ENCODE measurements at places on chromosomes 2 and 18.

DNA sequence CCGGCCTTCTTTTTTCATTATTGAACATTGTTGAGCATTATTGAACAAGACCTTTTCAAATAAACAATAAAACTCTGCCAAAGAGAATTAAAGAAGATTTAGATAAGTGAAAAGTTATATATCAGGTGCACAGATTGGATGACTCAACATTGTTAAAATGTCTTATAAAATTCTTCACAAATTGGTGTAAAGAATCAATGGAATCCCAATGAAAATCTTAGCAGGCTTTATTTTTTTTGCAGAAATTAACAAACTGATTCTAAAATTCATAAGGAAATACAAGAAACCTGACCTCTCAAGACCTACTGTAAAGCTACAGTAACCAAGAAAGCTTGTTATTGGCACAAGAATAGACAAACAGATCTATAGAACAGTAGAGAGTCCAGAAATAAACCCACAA is 70.3 kb downstream of the LAMA1 start:
- no peak for DNase-seq

DNA sequence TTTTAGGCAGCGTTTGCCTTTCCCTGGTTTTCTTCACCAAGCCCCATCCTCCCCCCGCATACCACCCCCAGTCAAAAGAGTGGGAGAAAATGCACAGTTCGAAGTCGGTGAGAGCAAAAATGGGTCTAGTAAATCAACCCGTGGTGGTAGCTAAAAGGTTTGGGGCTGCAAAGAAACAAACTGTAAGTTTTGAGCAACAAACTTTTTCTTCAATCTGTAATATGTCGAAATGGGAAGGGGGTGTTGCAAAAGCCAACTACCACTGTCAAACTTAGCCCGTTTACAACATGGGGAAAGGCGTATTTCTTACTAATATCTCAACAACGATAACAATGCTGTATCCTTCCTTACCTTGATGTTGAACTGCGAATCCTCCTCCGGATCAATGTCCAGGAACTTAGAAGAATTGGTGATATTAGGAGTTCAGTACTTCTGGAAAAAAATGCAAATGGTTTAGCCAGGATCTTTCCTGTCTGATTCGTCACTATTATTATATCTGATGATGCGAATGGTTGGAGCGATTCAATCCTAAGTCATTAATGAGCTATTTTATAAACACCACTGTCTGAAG is 2.4 kb upstream of the SATB2 start:
- no peak for DNase-seq

DNA sequence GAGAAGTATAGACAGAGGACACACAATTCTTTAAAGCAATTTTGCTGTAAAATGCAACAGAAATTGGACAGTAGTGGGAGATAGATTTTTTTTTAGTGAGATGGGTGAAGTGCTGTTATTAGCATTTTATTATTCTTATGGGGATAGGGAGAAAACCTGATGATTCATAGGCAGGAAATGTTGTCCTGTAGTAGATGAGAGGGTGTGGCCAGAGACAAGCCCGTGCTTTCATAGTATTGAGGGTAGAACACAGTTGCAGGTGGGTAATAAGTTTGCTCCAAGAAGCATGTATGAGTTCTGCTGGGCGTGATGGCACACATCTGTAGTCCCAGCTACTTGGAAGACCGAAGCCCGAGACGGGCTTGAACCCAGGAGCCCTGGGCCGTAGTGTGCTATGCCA is 128.3 kb upstream of the ARHGAP28 start:
- DNase-seq: no peak

DNA sequence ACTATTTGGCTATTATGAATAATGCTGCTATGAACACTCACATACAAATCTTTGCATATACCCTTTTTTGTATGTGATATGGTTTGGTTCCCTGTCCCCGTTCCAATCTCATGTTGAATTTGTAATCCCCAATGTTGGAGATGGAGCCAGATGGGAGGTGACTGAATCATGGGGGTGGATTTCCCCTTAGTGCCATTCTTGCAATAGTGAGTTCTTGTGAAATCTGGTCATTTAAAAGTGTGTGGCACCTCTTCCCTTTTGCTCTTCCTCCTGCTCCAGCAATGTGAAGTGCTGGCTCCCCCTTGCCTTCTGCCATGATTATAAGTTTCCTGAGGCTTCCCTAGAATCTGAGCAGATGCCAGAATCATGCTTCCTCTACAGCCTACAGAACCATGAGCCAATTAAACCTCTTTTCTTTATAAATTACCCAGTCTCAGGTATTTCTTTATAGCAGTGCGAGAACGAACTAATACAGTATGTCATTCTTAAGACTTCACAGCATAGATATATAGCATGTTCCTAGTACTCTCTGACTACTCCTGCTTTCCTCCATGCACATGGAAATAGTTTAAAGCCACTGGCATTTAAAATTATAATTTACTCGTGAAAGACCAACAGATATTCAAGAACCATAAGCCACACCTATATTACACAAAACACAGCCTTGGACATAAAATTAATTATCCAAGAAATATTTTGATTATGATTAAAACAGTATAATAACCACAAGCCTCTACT is 75.2 kb downstream of the COBLL1 start:
- no peak for DNase-seq

Measured in GM12864 (cell line).